Stimulated activated CD8-positive, alpha-beta memory T cell treated with anti-CD3 and anti-CD28 coated beads, Interleukin-12 subunit alpha, Interleukin-12 subunit beta, amount 100 ng/mL, for 1 hour (primary cell): ENCODE measurements at places on chromosomes 1 and 21.

DNA sequence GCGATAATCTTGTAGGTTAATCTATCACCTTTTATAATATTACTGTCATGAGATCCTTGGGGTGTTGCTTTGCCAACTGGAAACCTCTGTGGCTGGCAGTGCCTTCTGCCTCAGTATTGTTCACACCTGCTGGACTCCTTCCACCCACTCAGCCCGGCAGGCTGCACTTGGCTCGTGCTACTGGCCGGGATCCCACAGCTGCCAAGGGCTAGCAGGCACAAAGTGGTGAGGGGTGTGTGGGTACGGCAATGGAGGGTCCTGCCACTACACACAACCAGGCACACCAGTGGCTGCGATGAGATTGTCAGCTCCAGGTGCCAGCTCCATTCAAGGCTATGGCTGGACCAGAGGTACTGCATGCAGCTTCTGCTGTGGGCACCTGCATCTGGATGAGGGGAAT, 191.2 kb upstream of the LYPLAL1 start:
- DNase-seq, result no peak

DNA sequence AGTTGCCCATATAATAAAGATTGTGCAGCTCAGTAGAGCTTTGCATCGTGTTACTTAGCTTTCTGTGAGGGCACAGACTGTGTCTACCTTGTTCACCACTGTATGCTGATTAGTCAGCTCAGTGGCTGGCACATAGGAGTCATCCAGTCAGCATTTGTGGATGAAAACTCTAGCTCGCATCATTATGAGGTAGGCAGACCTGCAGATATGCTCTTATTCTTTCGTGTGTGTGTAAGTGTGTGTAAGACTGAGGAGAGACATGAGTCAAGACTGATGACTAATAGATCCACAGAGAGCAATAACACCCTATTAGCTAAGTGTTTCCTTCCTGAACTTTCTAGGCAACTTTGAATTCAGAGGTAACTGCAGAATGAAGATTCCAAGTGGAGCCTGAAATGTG, 17.1 kb downstream of the TTF2 start:
- no peak for DNase-seq

- no peak for DNase-seq
Measured at GRCh38 chr1:112818990-112819689, 104.0 kb upstream of the PPM1J start.

DNA sequence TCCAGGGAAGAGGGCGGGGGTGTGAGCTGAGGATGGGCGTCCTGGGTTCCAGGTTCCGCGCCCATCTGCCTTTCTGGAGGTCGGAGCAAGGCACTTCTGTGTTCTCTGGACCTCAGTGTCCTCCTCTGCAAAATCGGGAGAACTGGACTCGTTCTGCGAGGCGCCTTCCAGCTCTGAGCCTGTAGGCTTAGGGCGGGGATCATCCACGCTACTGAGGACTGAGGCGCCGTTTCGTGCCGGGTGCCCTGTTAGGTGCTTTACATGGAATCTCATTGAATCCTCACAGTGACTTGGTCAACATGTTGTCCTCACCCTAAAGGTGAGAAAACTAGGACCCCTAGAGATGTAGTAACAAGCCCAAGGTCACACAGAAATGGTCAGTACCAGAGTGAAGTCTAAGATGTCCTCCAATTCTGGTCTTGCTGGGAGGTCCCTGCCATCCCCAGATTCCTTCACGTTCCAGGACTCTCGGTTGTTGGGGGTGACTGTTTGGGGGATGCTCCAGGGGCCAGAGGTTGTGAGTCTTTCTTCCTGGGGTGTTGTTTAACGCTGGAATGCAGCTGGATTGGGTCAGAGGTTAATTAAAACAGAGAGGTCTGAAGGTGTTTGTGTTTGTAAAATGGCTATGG, 677 bp downstream of the PRKAA2 start:
- DNase-seq, result no peak

- no peak for DNase-seq
Measured at GRCh38 chr21:17794518-17795145, 24.5 kb downstream of the C21orf91 start.

DNA sequence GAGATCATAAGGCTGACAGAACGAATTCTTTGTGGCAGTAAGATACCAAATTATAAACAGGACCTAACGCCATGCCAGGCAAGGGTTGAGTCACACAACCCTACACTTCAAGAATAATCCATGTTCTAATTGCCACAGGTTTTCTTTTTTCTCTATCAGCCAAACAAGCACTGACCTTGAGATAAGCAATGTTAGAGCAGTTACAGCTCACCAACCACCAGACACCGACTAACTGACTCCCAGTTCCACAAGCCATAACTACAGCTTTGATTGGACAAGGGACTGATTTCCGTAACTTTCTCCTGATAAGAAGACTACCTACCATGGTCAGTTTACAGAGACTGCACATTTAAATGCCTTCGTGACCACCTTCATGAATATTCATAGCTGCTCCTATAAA, 149.6 kb downstream of the PTPRU start:
- no peak for DNase-seq

- no peak for DNase-seq
Measured at GRCh38 chr1:240766831-240767230, 154.9 kb upstream of the GREM2 start.

DNA sequence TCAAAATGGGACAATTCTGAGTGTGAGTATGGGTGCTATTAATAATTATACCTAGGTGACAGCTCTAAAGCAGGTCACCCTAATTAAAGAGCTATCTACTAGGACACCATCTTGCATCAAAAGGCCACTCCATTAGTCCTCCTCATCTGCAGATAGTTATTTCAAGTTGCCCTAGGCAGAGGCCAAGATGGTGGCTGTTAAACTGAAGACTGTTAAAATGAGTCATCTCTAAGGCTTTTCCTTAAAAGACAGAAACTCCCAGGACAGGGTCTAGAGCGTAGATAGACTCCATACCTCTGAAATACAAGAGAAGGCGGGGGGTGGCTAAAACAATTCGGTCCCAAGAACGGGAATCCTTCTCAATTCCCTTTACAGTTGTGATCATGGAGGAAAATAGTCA, 4.5 kb upstream of the ZNF697 start:
- no peak for DNase-seq

GRCh38 chr1:150150133-150151021, 661 bp downstream of the PLEKHO1 start:
- DNase-seq, result no peak

DNA sequence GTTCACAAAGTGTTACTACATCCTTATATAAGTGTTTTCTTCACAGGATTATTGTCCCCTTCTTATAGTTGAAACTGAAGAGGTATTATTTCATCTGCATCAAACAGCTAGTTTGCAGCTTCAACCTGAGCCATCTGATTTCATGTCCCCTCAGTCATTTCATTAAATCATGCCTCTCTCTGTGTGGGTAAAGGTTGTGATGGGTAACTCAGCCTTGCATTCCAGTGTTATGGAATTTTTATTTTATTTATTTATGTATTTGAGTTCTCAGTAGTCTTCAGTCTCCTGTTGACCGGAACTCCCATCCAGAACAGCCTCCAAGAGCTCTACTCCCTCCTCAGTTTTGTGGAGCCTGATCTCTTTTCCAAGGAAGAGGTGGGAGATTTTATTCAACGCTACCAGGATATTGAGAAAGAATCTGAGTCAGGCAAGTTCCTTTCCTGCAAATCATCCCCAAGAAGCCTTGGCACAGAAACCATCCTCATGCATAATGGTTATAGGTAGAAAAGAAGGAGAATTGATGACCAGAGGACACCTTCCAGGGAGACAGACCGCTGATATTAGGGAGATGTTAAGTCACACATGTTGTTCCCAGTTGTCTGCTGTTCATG, 21.8 kb downstream of the CHD1L start:
- DNase-seq, result no peak

- no peak for DNase-seq
Measured at GRCh38 chr1:25620211-25620610, 3.6 kb downstream of the MAN1C1 start.

DNA sequence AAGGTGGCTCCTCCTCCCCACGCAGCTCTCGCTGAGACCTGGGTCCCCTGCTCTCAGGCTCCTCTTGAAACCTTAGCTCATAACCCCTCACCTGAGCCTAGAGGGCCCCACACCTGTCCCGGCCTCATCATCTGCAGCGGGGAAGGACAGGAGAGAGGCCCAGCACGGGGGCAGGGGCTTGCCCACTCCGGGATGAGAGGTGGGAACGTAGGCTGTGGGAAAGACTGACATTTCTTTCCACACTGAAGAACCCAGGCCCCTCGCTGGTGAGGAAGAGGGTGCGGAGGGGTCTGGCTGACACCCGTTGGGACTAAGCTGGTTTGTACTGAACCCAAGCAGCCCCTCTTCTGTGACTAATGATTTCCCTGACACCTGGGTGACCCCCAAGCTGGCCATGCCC, 14.0 kb upstream of the NES start:
- DNase-seq, result no peak

DNA sequence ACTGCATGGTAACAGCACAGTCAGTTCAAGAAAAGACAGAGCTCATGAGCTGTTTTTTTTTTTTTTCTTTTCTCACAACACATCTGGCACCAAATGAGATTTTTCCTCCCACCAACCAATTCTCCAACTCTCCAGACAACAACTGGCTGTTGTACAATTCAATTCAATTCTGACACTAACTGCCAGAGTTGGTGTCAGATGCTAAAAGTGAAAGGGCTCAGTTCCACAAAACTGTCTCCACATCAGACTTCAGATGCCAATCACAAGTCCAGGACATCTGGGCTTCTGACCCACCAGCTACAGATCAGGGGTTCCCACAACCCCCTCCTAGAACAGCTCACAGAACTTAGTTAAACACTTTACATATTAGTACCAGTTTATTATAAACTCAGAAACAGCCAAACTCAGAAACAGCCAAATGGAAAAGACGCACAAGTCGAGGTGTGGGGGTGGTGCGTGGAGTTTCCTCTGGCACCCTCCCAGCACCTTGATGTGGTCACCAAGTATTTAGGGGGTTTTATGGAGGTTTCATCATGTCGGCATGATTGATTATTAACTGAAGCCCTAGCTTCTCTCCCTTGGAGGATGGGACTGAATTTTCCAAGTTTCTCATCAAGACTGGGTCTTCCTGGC, 39.2 kb upstream of the LRRC8D start:
- DNase-seq, result peak; percentile 47

DNA sequence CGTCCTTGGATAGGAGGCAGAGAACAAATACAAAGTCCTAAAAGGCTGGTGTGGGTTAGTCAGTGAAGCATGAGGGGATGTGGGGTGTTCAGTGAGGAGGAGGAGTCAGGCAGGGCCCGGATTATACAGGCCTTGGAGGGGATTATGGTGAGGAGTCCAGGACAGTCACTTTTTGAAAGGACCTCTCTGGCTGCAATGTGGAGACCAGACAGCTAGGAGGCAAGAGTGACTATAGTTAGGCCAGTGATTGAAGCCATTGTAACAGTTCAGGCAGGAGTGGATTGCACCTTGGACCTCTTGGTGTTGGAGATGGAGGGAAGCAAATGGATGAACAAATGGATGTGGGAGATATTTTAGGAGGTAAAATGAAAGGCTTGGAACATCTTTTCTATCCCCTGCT, 115.8 kb downstream of the C1orf94 start:
- no peak for DNase-seq

- DNase-seq, result no peak
Measured at GRCh38 chr1:241716915-241717656, 65.0 kb downstream of the WDR64 start.

DNA sequence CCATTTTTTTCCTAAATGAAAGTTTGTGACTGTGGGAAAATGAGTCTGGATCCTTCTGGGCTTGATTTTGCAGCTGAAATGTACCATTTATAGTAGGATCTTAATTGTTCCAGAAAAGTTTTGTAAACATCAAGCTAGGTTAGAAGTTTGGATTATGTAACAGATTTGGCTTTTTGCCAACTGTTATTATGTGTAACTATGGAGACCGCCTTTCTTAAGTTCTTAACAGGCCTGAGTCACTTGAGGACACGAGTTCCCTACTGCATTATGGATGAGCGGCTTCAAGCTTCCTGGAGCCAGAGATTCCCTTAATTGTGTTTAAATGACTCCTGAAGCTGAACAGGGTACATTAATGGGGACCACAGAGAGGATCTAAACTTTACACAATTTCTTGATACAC, 22.2 kb downstream of the SLC25A33 start:
- no peak for DNase-seq

- no peak for DNase-seq
Measured at GRCh38 chr1:29133861-29134694, 10.4 kb upstream of the TMEM200B start.

DNA sequence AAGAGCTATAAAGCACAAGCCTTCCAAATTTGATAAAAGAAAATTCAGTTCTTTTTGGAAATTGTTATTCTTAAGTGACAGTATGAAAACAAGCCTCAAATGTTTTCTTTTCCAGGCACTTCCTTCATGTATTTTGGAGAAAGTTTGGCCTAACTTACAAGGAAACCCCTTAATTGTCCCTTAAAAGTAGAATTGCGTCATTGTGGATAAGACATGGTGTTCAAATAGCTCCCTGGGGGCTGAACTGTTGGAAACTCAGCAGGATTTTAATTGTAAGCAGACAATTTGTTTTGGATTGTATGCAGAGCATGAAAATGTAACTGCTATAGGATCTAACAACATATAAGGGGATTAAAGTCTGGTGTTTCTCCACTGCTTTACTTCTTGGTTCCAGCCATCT, 35.4 kb upstream of the FGGY start:
- no peak for DNase-seq

GRCh38 chr1:45171575-45171974, 34.8 kb downstream of the ZSWIM5 start:
- no peak for DNase-seq
